ENCODE measurements at places on chromosomes 2 and 18. TPM values are rescaled to one million over a fixed set of nuclear protein-coding genes. Genes with fewer than 3 reads are reported as not detected.

- DNase-seq = no peak
Measured at GRCh38 chr2:54029721-54030395, 59.1 kb upstream of the PSME4 start.

- DNase-seq = no peak
Measured at GRCh38 chr2:29064746-29065067, 9.6 kb downstream of the PCARE start.

DNA sequence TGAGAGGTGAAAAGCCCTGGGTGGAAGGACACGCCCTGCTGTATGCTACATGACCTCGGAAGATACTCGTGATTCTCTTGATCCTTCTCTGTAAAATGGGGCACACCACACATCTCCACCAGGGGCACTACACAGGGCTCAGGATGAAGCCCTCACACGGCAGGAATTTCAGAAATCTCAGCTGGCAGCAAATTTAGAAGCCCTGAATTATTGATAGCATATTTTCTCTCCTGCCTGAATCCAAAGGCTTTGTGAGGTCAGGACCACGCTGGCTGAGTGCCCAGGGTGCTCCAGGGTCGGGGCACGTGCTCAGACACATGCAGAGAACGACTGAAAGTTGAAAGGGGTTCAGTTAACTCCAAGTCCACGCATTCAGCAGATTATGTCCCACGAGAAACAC lies 42.1 kb upstream of the GALR1 start:
- DNase-seq = peak; percentile 95

DNA sequence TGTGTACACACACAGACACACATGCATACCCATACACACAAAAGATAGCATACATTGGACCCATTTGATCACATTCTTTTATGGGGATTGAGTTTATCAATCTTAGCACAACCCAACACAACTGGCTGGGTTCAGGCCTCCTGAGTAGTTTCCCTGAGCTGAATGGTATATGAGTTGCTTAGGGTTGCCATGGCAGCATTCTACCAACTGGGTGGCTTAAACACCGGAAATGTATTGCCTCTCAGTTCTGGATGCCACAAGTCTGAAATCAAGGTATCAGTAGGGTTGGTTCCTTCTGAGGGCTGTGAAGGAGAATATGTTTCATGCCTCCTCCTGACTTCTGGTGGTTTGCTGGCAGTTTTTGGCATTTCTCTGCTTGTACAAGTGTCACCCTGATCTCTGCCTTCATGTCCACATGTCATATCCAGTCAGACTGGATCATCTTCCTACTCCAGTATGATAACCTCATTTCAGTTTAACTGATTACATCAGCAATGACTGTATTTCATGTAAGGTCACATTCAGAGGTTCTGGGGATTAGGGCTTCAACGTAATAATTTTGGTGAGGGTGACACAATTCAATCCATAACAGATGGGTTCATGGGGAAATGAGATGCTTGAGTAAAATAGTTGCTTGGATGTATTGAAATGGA lies 212.7 kb downstream of the KCNE4 start:
- DNase-seq = no peak

DNA sequence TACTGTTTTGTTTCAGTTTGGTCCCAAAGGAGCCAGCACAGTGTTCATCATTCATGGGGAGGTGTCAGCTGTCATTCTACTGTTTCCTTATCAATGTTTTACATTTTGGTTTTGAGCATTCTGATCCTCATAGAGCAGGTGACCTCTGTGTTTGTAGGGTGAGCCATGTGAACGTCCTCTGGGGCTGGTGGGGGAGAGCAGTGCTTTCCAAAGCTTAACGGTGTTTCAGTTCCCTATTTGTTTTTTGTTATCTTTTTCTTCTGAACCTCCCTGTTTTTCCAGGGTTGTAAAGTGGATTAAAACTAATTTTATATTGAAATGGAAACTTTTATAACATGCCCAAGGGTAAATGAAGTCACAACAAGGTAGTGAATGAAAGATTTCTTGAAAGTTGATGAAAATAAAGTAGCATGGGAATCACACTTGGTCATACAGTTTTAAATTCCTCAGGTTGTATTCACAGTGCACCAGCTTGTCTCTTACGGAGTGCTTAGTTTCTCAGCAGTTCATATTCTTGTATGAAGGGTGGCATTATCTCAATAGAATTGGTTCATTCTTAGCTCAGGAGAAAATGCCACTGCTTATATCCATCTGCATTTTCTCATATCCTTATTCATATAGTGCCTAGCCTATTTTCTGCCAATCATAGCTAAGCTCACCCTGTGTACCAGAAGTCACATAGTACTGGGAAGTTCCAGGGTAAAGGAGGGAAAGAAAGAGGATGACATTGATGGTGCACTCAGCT lies 54.5 kb downstream of the MAP4K4 start:
- no peak for DNase-seq

DNA sequence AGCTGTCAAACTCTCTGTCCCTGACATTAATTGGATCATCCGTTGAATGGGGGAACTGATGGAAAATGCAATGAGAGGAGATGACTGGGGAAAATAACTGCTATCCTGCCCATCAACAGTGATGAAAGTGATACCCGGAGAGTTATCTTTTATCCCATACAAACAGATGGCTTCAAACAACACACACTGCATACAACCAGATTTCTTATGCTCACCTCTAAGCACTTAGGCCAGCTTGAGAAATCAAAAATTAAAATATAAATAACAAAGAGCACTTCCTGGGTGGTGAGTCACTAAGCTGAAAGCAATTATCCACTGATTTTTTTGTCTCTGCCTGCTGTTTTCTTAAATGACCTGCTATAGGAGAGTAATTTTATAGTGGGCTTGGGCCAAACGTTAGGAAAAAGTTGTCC lies 237.6 kb upstream of the RGPD4 start:
- DNase-seq = peak; percentile 44

DNA sequence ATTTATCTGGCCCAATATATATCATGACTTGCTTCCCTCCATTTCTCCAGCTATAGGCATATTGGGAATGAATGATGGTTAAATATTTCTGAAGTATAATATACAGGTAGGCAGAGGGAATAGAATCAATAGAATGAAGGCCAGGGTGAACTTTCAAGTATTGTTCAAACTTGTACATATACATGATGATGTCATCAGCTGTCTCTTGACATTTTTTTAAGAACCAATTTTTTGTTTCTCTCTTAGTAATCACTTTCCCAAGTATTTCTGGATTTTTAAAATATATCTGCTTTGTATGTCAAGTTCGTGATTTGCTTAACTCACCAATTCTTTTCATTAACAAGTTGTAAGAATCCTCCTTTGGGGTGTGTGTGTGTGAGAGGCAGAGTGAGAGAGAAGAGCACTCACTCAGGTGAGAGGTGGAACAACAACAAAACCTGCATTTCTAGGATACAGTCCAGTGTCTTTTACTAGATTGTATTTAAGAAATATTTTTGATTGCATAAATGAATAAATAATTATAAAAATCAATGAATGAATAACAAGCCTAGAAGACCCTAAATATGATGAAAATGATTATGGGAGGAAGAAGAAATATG lies 1239.1 kb downstream of the LRP1B start:
- DNase-seq = no peak

DNA sequence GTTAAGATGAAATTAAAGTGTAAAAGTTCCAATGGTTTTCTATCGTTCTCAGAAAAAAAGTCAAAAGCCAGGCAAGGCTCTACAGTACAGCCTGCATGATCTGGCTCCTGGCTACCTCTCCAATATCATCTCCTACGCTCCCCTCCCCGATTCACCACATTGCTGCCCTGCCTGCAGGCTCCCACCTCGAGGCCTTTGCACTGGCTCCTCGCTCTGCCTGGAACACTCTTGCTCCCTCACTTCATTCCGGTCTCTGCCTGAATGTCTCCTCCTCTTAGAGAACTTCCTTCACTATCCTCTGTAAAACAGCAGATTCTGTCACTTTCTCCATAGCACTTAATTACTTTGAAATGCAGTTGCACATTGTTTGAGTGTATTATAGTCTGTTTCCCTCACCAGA lies 72.5 kb downstream of the KLF7 start:
- no peak for DNase-seq

DNA sequence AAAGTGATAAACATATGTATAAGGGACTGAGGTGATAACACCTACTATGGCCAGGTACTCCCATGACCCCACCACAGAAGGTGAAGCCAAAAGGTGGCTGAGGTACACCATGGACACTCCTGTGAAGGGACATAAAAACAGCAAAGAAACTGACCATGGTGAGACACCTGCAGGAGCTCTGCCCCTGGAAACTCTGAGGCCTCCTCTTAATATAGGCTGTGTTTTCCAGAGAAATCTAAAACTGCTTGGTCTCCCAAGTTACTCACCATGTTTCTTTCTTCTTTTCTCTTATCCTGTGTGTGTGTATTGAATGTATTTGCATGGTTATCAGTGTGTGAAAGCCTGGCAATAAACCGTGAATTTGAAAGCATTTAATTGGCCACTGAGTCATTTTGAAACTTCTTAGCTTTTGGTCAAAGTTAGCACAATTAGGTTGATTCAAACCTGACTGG lies 739.3 kb upstream of the GCFC2 start:
- no peak for DNase-seq

DNA sequence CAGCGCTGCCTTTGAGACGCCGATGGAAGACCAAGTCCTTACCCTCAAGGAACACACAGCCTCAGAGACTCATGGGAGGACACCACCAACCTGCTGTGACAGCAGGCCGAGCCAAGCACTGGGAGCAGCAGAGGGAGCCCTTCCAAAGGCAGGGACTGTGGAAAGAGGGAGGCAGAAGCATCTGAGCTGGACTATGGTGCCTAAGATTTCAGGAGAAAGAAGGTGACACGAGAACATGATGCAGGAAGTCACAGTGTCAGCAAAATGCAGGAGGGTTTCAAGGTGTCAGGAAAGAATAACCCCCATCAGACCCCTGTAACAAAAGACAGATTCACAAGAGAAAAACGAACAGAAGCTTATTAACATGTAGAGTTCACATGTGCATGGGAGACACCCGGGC lies 24.2 kb upstream of the COX7A2L start:
- DNase-seq = no peak

- peak; percentile 69 for DNase-seq
Measured at GRCh38 chr2:226699321-226699720, 100.3 kb downstream of the IRS1 start.

DNA sequence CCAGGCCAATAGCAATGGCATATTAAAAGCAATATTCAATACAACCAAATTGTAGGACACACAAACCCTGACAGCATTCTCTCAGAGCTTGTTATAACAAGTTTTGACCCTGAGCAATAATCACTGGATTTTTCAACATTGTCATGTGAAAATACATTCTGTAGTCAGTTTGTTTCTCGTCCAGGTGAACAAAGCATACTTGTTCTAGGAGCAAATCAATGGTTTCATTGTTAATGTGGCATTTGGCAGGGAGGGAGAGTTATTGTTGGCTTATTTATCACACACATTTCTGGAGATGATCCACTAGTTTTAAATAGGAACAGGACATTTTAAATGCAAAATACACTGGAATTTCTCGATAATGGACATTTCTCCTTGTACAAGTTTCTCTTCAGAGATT lies 69.9 kb upstream of the L3MBTL4 start:
- DNase-seq = no peak

GRCh38 chr2:134142341-134142738 lies 111.5 kb upstream of the MGAT5 start:
- DNase-seq = no peak

DNA sequence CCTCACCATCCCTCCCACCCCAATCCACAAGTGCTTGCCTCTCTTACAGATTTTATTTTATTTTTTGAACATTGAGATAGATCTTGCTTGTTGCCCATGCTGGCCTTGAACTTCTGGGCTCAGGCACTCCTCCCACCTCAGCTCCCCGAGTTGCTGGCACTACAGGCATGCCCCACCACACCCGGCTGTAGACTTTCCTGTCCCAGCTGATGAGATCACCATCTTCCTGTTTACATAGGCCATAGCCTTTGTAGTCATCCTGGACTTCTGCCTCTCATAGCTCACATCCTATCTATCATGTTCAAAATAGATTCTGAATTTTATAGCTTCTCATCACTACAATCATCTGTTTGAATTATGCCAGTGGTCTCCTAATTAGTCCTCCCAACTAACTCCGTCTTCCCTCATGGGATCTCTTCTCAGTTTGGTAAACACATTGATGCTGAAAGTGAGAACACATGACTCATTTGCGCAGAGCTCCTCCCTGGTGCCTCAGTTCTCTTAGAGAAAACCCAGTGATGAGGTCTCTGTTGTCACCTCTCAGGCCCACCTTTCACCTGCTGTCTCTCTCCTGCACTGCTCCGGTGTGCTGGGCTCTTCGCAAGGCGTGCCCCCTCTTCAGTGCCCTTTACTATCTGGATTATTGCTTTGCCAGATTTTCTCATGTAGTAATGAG lies 243.0 kb downstream of the ZNF407 start:
- peak; percentile 64 for DNase-seq

The IAH1 gene
- 69.3 TPM for total RNA-seq

The RFTN2 gene
- 0.40 TPM for total RNA-seq

The TAF1B gene
- 23.0 TPM for total RNA-seq

The FOSL2 gene
- 50.7 TPM for total RNA-seq

The AFF3 gene
- total RNA-seq = not detected

The SCG2 gene
- total RNA-seq = 10.8 TPM

The CCDC121 gene
- total RNA-seq = 2.2 TPM

Data from LHCN-M2 (cell line).